Stimulated activated CD8-positive, alpha-beta memory T cell treated with anti-CD3 and anti-CD28 coated beads, Interleukin-15, amount 100 ng/mL, for 4 hours (primary cell): ENCODE measurements at places on chromosomes 1 and 21.
A peak's percentile ranks its signal among the peaks of the same experiment; 100 is the strongest.

- DNase-seq = no peak
These were observed 33.5 kb upstream of the CLDN14 start for GRCh38 chr21:36513430-36513829.

DNA sequence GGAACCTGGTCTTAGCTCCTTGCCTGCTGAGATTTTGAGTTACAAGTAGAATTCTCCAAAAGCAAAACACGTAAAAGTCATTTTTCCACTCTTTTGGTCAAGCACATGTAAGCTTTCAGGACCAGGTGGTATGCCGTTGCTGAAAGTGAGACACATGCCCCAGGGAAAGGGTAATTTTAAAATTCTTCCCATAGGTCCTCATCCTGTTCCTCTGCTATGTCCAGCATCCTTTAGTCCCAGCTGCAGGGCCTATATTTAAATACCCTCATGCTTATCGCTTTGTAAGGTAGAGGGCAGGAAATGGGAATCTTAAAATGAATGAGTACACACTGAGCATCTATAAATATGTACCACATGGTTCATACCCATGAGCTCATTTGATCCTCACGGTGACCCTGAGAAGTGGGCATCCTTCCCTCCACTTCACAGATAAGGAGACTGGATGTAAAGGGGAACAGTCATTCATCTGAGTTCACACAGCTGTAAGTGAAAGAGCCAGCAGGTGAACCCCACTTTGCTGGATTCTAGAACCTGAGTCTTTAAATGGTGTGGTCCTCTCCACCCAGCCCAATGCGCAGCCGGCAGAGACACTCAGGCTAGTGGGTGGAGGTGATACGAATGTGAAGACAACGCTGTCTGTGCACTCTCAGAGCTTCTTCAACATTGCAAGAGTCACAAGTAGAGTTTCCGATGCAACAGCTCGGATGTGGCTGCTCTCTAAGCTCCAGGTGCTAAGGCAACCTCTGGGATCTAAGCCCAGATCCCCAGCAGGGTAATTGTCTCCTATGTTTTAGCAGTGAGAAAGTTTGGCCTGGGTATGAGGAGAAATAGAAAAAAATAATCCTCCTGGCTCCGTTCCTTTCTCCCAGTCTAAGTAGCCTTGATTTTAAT, 163.5 kb downstream of the PLXNA2 start:
- no peak for DNase-seq

DNA sequence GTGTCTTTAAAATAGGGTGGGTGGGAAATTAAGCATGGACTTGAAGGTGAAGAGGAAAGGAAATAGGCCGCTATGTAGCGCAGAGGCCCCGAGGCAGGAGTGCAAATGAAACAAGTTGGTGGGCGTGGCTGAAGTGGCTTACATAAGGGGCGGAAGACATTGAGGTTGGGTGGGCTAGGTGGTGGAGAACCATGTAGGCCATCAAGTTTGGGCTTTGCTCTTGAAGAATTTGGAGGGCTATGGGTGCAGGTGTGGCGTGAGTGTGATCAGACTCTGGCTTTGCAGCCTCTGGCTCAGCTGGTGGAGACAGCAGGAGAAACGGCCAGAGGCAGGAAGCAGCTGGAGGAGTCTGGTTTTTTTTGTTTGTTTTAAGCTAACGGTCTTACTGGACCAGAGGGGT, 6.7 kb downstream of the SLFNL1 start:
- no peak for DNase-seq

- DNase-seq = no peak
These were observed 111.7 kb downstream of the EPHB2 start for GRCh38 chr1:22822371-22822770.

GRCh38 chr1:47578026-47578720, 140.3 kb downstream of the FOXD2 start:
- no peak for DNase-seq

- DNase-seq = no peak
These were observed 126.7 kb downstream of the TRABD2B start for GRCh38 chr1:47870480-47870879.

GRCh38 chr21:45055861-45056260, 18.5 kb upstream of the ADARB1 start:
- DNase-seq = no peak

DNA sequence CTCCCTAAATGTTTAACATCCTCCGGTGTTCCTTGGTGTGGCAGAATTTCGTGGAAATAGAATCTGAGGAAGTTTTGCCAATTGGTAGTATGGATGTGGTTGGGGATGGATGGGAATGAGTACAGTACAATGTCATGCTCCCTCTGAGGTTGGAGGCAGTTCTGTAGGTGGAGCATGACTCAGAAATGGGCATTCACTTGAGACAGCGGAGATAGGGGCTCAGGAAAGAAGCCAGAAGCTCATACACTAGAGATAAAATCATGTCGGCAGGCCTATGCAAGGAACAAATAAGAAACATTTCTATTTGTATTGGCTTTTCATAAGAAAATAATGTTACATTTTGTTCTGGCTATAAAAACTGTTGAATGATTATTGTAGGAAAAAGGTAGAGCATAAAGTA, 196.0 kb downstream of the URB2 start:
- no peak for DNase-seq

GRCh38 chr21:25907573-25908275, 173.0 kb downstream of the GABPA start:
- DNase-seq = no peak

DNA sequence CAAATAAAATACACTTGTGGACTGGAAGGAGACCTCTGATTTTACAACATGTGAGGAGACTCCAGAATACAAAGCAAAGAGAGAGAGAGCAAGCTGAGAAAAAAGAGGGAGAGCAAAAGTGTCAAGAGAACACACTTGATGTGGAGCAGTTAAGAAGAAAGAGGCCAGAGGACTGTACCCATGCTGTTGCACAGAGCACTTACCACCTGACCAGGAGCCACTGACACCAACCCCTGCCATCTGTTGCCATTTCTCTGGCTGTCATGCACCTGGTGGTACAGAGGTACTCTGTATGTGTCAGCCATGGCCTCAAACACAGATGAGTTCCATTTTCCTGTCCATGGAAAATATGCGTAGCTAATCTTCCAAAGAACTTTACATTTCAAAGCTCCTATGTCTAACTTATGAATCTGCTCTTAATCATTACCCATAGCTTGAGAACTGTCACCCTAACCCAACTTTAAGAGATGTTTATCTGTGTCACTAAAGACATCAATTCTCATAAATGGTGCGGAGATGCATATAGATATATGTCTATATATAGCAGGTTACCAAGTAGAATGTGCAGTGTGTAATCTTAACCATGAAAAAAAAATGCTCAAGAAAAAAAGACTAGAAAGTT, 32.8 kb upstream of the ABCD3 start:
- DNase-seq = no peak

DNA sequence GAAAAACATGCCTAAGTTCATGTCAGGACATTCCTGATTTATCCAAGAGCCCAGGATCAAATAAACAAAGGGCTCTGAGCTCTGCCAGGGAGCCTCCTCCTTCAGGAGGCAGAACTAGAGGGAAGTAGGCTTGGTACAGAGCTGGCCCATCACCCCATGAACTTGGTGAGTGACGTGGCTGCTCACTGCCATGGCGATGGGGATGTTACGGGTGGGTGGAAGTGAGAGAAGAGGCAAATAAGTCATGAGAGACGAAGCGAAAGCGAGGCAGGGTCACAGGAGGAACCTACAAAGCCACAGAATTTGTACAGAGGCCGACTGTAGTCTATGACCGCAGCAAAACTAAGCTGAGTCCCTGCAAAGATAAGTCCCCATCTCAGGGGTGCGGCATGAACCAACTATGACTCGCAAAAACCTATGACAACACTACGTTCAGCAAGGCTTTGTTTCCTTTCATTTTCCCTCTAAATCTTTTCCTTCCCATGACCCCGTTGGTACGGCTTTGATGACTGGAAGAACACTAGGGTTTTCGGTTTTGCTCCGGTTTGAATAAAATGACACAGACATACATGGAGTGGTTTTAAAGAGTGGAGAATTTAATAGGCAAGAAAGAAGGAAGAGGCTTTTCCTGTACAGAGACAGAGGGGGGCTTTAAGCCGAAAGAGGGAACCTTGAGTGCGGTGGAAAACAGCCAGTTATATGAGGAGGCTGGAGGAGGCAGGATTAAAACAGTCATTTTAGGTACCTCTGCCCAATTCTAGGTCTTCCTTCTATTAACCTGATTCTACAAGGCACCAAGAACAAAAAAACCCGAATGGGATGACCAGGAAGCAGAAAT, 74.1 kb downstream of the CD46 start:
- peak; percentile 71 for DNase-seq

GRCh38 chr1:172708452-172708851, 49.5 kb downstream of the FASLG start:
- DNase-seq = peak; percentile 57

- no peak for DNase-seq
These were observed 53.9 kb downstream of the TENT5C start for GRCh38 chr1:117659550-117660270.

- DNase-seq = no peak
These were observed 14.0 kb downstream of the NAV1 start for GRCh38 chr1:201552941-201553351.

DNA sequence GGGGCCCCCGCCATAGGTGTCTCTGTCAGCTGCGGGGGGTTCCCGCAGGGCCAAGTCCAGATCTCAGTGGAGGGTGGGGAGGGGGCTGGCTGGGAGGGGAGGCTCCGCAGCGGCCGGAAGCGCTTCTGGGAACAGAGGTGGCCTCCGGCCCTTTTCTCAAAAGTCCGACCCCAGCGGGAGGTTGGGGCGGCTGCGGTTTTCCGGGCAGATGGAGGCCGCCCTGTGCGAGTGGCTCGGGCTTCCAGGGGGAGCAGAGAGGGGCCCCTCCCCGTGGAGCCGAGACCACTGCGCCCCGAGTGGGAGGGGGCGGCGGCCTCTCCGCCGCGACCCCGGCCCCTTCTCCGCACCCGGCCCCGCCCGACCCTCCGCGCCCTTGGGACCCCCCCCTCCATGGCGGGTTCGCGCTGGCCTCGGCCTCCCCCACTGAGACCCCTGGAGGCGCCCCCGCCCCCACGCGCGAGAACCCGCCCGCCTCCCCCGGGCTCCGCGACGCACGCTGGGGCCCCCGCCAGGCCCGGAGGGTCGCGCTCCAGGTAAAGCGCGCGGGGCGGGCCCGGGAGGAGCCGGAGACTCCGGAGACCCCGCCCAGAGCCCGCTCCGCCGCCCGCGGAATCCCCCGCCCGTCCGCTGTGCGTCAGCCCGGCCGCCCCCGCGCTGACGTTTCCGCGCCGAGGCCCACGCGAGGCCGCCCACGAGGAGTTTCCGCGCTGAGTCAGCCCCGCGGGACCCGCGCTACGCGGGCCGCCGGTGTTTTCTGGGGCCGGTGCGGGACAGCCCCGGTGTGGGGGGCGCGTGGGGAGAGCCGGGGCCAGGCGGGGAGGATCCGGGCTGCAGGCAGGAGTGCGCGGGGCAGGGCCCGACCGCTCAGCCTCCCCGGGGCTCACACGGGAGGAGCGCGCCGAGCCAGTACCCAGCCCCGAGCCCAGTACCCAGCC, 5.2 kb downstream of the TNFRSF18 start:
- DNase-seq = peak; percentile 93

- DNase-seq = no peak
These were observed 72.1 kb downstream of the RGS13 start for GRCh38 chr1:192707978-192708547.

DNA sequence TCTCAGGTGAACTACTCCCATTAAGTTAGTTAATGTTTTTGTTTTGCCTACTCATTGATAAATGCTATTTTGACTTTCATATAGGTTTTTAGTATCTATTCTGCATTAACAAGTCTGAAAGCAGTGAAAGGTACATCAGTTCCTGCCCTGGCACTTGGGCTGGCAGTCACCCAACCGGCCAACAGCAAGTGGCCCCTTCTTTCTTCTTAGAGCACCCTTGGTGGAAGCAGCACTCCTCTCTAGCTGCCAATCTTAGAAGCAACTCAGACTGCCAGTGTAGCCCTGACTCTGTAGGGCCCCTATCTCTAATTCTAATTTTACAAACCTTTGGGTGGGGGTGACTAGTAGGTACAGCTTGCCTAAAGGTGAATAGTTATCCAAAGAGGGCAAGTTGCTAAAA, 155.7 kb downstream of the FGGY start:
- no peak for DNase-seq

GRCh38 chr1:1943834-1944570, 24.9 kb upstream of the TMEM52 start:
- DNase-seq = peak; percentile 32

DNA sequence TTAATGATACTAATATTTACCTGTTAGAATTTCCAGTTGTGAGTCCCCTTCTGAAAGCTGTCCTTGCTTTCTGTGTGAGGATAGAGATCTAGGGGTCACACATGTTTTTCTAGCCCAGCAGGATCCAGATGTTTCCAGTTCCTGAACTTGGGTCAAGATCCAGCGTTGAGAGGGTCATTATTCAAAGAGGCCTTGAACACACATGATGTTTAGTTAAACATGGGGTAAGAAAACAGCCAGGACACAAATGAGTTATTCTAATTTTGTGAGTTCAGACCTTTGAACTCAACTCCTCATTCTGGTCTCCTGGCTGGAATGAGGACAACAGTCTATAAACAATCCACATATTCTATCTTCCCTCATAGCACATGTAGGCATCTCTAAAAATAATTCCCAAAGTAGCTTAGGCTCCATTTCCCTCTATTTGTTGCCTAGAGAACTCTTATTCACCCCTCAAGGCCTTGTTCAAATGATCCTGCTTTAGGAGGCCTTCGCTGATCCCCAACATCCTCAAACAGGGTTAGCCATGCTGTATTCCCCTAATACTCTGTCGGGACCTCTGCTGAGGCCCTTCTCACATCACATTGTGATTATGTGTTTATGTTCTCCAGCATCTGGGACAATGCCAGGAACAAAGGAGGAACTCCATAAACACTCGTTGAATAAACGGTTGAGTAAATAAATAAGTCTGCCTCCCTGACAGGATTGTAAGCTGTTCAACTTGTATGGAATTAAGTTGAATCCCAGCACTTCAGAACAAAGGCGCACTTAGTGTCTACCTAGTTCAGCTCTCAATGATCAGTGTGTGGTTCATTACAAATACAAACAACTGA, 15.0 kb upstream of the KCNN3 start:
- no peak for DNase-seq

GRCh38 chr1:205456383-205456867, 580 bp upstream of the BLACAT1 start:
- no peak for DNase-seq

DNA sequence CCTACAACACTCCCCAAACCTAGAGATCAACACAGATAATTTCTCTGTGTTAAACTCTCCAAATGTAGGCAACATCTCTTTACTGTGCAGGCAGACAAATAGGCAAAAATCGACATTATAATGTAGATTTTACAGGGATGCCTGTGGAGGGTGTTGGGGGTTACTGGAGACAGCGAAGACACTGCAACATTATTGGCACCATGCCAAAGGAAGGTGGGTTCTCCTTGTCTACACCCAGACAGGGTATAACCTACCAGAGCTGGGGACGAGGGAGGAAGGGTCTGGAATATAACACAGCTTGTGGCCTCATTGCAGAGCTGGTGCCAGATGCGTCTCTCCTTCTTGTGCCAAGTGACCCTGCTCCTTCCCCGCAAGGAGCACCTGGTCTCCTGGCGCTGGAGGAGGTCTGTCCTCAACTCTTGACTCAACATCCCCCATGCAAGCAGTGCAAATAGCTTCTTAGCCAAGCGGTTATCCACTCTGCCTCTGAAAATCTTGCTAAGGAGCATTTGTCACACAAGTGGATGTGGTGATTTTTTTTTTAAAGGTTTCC, 404.0 kb downstream of the PRDM2 start:
- DNase-seq = no peak
